ENCODE measurements at places on chromosomes 12 and 14. TPM values are rescaled to one million over a fixed set of nuclear protein-coding genes. Genes with fewer than 3 reads are reported as not detected.

DNA sequence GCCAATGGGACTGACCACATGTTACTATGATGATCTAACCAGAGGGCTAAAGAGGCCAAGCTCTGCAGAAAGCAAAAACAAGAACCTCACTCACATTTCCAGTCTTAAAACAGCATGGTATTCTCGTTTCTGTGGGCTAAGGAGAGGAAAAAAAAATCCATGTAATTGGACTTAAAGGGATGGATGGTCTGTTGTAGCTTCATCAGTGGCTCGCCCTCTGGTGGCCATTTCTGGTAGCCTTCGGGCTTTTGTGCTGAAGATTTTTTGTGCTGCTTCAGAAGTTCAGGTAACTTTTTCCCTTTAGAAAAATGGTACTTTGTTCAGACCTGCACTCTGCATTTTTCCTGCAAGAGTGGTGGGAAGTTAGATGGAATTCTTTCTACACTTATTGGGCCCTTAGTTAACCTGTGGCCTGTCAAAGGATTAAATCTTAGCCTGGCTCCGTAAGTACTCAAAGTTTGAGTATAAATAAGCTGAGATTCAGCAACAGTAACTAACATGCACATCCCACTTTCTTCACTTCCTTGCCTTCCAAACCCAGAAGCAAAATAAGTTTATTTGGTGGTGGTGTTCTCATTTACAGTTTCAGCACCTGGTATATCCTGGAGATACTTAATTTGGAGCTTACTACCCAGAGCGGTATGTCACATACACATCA, 22.3 kb downstream of the DCAF4 start:
- no peak for DNase-seq

- no peak for DNase-seq
Observed at GRCh38 chr14:59097681-59098080, 90.8 kb upstream of the DAAM1 start.

DNA sequence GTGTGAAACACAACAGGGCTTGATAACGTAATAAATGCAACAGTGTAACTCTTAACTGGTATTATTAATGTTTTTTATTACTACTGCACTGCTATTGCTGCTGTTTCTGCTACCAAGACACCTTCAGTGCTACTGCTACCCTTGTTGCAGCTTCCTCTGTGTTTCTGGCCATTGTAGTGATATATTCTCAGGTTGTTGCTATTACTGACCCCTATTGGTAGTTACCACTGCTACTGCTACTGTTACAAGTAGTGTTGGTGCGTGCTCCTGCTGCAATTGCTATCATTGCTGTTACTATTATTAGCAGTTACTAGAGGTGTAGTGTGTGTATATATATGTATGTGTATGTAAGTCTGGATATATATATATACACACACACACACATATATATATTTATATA, 87.2 kb upstream of the PTPRB start:
- no peak for DNase-seq

- no peak for DNase-seq
Observed at GRCh38 chr12:4809013-4809448, 88.8 kb downstream of the GALNT8 start.

- DNase-seq: no peak
Observed at GRCh38 chr14:68814238-68814538, 21.3 kb upstream of the ZFP36L1 start.

DNA sequence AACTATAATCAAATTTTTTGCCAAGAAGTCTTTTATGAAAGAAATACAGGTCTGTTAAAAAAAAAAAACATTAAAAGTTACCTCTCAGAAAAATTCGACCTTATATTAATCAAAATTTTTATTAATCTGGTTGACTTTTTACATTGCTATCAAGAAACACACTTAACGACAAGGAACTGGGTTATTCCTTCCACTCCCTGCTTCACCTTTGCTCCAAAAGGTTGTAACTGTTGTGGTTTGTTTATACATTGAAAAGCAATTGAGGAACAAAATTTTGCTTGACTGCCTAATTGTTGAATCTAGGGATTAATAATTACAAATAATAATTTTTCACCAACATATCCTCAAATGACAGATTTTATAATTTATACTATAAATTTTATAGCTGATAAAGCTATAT, 28.4 kb downstream of the TSPAN8 start:
- no peak for DNase-seq

- DNase-seq: no peak
Observed at GRCh38 chr14:74346341-74346740, 1.9 kb upstream of the VRTN start.

- no peak for DNase-seq
Observed at GRCh38 chr12:77521508-77522115, 309.1 kb upstream of the NAV3 start.

Gene CCDC77
- polyA plus RNA-seq: 27.1 TPM

Gene ANAPC5
- 141 TPM for polyA plus RNA-seq

Gene TAS2R42
- polyA plus RNA-seq: not detected
